ENCODE measurements at places on chromosomes 7 and 10.

DNA sequence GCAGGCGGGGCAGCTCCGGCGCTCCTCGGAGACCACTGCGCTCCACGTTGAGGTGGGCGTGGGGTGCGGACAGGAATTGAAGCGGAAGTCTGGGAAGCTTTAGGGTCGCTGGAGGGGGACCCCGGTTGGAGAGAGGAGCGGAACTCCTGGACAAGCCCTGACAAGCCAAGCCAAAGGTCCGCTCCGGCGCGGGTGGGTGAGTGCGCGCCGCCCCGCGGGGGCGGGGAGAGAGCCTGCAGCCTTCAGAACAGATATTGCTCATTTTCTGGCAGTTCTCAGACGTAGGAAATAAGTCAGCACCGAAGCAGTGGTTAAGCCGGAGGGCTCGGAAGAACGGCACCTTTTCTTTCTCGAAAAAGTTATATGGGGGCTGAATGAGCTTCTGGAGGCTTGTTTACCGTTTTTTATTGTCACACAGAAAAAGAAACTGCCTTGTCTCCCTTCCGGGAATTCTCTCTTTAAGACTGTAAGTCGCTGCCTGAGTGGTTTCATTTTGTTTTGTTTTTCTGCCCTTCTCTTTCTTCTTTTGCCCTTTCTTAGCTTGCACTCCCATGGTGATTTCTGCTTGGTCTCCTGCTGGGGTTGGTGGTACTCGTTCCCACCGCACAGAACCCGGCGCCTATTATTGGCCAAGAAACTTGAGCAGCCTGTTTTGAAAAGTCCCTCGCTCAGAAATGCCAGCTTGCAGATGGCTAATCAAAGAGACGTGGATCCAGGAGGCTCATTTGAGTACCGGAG, 732 bp downstream of the FAS start:
- DNase-seq: peak; percentile 51

DNA sequence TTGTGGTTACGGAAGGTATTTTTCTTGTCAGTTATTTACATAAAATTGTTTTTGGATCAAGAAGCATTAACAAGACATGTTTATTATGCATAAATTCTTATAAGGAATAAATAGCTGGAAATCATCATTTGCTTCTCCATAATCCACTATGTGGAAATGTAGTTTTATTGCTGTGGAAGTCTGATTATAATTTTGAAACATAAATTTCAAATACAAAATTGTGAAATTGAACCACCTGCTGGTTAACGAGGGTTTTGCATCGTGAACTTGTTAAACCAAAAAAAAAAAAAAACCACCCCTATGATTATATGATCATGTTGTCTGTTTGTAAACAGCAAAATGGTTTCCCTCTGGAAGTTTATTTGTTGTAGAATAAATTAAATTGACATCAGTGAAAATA, 25.9 kb downstream of the ABRAXAS2 start:
- DNase-seq: no peak

DNA sequence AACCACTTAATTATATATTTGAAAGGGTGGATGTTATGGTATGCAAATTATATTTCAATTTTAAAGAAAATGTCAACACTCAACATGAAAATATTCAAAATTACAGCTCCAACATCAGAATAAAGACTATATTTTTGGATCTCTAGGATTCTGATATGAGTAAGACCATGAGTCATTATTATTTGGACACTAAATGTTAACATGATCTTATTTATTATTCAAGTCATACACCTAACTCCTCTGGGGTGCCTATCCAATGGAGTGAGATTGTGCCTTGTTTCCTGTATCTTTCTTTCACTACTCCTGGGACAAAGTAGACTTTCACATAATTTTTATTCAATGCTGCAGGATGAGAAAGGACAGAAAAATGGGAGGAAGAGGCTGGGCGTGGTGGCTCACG, 135.2 kb upstream of the PRSS1 start:
- DNase-seq: no peak

- DNase-seq: no peak
Observed at GRCh38 chr7:8618441-8619070, 185.1 kb downstream of the NXPH1 start.

- DNase-seq: peak; percentile 50
Observed at GRCh38 chr10:124560377-124561105, 98.9 kb downstream of the LHPP start.

DNA sequence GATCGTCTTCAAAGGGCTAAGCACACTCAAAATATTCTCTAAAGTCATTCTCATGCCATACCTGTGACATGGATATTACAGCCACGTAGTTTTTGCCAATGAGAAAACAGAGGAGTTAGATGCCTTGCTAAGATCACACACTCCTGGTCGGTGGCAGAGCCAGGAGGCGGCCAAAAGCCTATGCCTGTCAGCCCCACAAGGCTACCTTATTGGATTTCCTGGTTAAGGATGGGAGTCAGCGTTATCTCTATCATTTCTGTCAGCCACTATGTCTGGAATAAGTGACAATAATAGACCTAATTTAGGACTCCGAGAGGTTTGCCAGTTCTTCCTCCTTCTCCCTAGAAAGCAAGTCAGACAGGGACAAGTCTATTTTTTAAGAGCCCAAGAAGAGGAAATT, 250.8 kb downstream of the TRIL start:
- no peak for DNase-seq

- DNase-seq: no peak
Observed at GRCh38 chr7:22351878-22352277, 5.1 kb downstream of the RAPGEF5 start.

DNA sequence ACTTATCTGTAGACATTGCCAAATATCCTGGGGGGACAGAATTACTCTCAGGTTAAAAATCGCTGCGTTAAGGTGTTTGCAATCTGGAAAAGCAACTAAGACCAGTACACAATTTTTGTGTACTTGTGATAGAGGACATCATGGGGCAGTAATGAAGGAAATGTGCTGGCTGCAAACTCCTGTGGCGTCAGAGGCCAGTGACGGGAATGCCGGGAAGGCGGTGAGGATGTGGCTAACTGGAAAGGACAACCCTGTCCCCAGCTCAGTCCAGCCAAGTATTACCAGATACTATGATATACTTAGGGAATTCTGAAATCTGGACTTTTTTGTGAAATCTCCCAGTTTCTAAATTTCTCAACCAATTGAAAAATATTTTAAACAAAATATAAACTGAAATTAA, 103.1 kb upstream of the NANOS1 start:
- DNase-seq: no peak

- no peak for DNase-seq
Observed at GRCh38 chr10:22643775-22644174, 70.6 kb downstream of the PIP4K2A start.

DNA sequence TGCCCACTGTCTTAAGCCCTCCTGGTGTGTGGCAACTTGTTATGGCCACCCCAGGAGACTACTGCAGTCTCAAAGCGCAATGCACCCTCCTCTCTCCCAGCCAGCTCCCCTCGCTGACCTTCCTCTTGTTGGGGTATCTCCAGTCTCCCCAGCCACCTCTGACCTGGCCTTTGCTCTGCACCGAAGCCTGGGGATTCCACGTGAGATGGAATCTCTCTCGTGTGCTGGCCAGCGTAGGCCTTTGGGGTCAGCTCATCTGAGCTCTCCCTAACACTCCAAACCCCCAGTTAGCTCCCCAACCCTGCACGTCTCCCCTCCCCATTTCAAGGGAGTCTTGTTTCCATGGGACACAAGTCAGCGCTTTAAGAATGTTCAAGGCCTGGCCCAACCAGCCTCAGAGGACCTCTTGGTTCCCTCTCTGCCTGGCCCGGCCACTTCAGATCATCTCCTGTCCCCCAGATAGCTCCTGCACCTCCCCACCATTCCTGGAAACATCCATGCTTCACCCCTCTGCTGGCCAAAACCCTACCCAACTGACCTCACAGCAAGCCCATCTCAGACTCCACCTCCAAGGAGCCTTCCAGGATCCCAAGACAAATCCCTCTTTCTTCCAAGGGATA, 11.2 kb downstream of the ITPRIP start:
- no peak for DNase-seq

GRCh38 chr7:64878684-64879083, 24.4 kb upstream of the ZNF273 start:
- no peak for DNase-seq

GRCh38 chr10:21532694-21533466, 1.2 kb upstream of the MLLT10 start:
- DNase-seq: peak; percentile 67

DNA sequence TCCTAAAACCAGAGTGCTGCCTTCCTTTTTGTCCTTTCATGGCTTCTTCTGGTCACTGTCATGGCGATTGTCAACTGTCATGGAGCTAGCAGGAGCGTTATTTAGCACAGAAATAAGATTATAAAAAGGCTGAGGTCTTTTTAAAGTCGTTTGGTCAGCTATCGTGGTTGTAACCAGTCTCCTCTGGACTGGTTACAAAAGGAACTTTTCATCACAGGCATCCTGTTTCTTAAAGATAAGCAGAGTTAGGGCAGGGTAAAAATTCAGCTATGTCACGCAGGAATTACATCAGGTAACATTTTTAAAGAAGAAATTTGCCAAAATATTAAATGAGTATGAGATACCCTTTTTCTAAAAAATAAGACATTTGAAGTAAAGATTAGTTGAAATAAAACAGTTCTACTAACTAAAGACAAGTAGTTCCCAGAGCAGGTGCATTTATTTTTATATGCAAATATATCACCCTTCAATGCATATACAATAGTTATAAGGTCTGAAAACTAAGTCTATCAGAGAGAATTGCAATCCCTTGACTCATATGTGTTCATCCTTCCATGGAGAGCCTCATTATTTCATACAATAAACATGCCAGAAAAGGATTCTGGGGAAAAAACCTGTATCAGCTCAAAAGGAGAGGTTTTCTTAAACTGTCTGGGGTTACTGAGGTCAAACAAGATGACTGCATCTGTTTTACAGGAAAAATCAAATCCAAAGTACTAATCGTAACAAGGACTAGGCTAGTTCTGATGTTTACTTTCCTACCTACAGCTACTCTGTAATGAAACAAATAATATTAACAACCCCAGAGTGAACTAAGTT, 20.9 kb downstream of the FAM24A start:
- no peak for DNase-seq

GRCh38 chr7:80186721-80187120, 52.1 kb downstream of the GNAI1 start:
- peak; percentile 98 for DNase-seq

GRCh38 chr10:87921931-87922688, 58.7 kb downstream of the PTEN start:
- no peak for DNase-seq

- DNase-seq: no peak
Observed at GRCh38 chr7:66083677-66084076, 8.1 kb downstream of the ASL start.

GRCh38 chr7:26187380-26188205, 13.0 kb downstream of the HNRNPA2B1 start:
- no peak for DNase-seq

GRCh38 chr10:109062371-109062770, 860.9 kb downstream of the XPNPEP1 start:
- no peak for DNase-seq

- peak; percentile 82 for DNase-seq
Observed at GRCh38 chr10:107814865-107815487, 650.5 kb upstream of the SORCS1 start.

GRCh38 chr10:95552679-95553342, 8.4 kb downstream of the SORBS1 start:
- no peak for DNase-seq

- no peak for DNase-seq
Observed at GRCh38 chr10:128448796-128449195, 322.6 kb upstream of the MKI67 start.

DNA sequence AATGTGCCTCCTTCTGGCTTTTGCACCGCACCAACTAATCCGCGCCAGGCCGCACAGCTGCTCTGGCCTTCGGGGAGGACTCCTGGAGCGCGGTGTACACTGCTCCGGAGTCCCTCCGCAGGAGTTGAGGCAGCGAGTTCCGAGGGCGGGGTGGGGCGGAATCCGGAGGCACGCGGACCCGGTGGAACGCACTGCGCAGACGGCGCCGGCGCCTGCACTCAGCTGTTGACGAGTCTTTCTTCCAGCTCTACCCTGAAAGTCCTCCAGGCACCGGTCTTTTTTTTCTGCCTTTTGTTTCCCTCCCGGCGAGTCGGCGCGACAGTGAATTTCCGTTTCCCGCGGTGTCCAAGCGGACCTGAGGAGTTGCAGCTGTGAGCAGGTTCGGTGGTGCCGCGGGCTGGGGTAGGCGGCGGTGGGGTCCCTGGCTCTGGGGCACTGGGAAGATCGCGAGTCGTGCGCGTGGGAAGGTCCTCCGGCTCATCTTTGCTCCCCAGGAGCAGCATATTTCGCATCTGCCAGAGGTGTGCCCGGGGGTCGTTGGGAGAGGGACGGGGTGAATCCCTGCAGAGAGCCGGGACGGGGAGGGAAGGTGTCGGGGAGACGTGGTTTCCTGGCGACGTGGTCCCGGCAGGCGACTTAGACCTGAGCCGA, 44.1 kb downstream of the SFTPD start:
- DNase-seq: no peak

All from pons (tissue), 1 donor.